ENCODE measurements at places on chromosomes 5 and 9.

- no peak for DNase-seq
Observed at GRCh38 chr5:63128018-63128417, 549.4 kb downstream of the LRRC70 start.

DNA sequence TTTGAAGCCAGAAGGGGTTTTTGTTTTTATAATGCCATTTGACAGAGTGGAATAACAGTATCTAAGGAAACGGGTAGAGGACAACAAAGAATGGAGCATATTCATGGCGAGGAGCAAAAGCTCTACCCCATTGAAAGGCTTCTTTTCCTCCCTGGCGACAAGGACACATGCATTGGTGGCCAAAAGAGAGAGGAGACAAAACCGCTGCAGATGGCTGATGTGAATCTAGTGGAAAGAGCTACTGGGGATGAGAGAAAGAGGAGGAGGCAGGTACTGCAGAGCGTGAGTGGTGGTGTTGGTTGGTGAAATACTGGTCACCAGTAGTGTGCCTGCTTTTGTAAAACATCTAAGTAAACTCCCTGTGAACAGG is 491 bp downstream of the APC start:
- peak; percentile 3 for DNase-seq

- DNase-seq: no peak
Observed at GRCh38 chr9:89311346-89312221, 589 bp downstream of the CKS2 start.

GRCh38 chr9:36249189-36249588 is 9.1 kb downstream of the GNE start:
- DNase-seq: no peak

- DNase-seq: no peak
Observed at GRCh38 chr5:76771705-76772405, 47.0 kb upstream of the F2RL1 start.

- no peak for DNase-seq
Observed at GRCh38 chr9:136099542-136099941, 4.5 kb upstream of the NACC2 start.

DNA sequence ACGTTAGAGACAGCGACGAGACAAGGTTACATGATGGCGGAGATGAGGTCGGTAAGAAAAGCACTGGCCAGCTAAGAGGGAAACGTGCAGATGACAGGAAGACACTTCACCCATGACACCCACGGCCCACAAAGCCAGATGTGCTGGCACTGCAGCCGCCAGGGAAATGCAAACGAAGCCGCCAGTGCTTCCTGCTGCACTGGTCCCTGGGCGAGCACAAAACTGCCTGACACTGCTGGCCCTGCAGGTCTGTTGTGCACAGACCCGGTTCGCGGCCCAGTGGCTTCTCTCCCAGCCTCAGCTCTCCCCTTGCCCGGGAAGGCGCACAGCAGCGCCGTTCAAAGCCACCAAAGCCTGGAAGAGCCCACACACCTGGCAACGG is 20.3 kb downstream of the QSOX2 start:
- no peak for DNase-seq

DNA sequence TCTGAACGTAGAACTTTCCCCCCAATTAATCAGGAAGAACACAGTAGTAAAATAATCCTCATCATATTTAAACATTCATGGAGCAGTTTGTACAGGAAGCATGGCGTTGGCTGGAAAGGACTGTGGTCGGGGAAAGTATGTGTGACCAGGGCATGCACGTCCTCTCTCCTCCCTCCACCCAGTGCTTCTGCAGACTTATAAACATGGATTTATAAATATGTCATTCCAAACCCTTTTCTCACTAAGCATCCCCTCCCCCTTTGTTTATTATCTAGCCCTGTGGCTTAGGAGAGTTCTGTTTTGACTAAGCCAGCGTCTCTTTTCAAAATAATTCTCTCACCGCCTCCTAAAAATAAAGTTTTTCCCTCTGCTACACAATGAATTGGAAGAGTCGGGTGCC is 70.4 kb upstream of the DAP start:
- no peak for DNase-seq

- no peak for DNase-seq
Observed at GRCh38 chr5:51392689-51393199, 9.5 kb downstream of the ISL1 start.

DNA sequence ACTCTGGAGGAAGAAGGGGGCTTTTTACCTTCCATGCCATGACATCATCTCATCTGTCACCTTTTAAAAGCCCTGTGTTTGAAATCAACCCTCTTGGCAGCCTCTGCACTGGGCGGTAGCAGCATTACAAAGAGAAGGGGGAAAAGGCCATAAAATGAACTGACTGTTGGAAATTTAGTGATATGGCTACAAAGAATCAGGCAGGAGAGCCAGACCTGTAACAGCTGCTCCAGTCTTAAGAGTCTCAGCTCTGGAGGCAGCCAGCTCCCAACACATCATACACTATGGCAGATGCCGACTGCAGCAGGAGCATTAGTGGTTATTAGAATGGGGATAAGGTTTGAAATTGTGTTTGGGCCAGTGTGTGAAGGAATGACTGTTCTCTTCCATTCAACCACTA is 257.5 kb downstream of the DMAC1 start:
- DNase-seq: no peak

DNA sequence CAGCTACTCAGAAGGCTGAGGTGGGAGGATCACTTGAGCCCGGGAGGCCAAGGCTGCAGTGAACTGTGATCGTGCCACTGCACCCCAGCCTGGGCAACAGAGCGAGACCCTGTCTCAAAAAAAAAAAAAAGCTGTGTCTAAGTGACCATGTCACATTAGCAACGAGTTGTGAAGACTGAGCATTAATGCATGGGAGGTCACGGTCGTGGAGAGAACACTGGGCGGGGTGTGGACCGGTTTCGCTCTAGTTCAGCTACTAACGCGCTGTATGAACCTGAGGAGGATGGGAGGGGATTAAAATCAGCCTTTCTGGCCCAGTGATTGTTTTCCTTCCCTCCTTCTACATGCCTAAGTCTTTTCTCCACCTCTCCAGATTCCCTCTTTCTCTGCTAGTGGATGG is 56.7 kb upstream of the CARTPT start:
- DNase-seq: no peak

DNA sequence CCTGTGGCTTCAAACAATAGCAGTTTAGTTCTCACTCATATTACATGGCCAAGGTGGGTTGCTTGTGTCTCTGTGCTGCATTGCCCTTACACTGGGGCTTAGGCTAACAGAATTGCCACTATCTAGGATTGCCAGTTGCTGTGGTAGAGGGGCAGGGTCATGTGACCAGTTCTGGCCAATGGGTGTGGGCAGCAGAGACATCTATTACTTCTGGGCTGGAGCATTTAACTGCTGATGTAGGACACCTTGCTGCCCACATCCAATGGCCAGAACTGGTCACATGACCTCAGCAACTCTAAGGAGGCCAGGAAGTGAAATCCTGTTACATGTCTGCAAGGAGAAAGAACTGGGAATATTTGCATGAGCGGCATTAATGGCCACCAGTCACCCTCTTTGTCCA is 199.3 kb downstream of the C9orf152 start:
- no peak for DNase-seq

DNA sequence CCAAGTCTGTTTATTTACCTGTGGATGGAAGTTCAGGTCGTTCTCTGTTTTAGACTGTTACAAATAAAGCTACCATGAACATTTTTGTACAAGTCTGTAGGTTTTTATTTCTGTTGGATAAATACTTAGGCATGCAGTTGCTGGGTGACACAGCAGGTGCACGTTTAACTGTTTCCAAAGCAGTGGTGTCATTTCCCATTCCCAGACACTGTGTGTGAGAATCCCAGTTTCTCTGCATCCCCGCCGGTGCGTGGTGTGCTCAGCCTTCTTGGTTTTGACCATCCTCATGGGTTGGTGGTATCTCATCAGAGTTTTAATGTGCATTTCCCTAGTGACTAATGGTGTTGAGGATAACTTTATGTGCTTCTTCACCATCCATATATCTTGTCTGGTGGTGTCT is 27.2 kb downstream of the AHRR start:
- no peak for DNase-seq

GRCh38 chr5:118253225-118254061 is 734.9 kb downstream of the DTWD2 start:
- no peak for DNase-seq

DNA sequence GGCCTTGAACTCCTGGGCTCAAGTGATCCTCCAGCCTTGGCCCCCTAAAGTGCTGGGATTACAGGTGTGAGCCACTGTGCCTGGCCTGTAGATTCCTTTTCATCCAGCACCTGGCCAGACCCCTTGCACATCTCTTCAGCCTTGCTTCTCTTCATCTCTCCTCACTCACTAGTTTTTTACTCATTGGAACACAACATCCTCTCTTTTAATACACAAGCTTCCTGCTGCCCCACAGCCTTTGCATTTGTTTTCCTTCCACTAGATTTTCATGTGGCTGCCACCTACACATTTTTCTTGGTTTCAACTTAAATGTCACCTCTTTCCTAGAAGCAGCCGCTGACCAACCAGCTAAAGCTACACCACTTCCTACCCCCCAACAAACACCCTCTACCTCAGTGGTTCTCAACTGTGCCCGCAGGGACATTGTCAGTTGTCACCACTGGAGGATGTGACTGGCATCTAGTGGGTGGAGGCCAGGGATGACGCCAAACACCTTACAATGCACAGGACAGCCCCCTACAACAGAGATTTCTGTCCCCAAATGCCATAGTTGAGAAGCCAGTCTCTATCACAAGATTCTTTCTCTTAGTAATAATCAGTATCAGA is 33.7 kb downstream of the HAVCR1 start:
- DNase-seq: peak; percentile 94

DNA sequence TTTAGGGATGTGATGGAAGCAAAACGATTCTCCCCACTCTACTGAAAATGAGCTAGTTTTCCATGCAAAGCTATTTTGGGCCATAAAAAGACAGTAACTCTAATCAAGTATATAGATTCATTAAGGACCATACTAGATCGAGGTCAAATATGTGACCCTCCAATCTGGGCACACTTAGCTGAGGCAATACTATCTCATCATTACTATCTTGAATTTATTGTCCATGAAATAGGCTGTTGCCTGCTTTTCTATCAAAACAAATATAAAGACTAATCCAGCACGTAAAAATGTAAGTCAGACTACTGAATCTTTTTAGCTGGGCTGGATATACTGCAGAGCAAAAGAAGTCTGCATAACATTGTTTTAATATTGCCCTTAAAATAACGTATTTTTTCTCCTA is 943.1 kb downstream of the NR2F1-AS1 start:
- no peak for DNase-seq

GRCh38 chr5:36230151-36230790 is 11.5 kb downstream of the NADK2 start:
- DNase-seq: no peak

GRCh38 chr5:149732324-149733128 is 2.4 kb downstream of the PPARGC1B start:
- no peak for DNase-seq

DNA sequence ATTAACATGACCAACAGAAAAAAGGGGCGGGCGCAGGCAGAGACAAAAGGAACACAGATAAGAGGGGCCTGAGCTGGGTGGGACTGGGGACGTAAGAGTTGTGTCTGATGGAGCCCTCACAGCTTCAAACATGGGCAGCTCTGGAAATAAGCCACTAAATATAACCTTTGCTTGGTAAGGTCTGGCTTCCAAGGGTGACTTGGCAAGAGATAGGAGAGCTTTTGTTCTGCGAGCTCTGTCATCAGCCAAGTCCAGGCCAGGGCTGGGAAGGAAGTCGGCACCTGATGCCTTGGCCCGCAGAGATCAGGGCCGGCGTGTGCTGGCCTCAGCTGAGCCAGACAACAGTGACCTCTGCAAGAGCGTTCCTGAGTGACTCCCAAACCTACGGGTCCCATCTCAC is 11.8 kb downstream of the TRUB2 start:
- DNase-seq: no peak

DNA sequence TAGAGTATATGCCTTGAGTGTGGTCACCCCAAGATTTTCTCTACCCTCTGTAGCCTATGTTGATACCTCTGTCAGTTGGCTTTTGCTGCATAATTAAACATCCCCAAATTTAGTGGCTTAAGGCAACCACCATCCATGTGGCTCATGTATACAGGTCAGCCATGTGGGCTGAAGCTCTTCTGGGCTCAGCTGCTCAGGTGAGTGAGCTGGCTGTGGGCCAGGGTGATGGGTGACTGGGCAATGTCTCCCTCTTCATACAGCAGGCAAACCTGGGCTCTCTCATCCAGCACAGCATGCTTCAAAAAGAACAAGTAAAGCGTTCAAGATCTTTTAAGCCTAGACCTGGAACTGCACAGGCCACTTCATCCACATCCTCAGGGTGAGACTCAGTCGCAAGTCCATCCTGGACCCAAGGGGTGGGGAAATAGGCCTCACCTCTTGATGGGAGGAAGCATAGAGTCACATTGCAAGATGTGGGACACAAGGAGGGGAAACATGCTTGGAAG is 188.2 kb upstream of the TAS2R1 start:
- no peak for DNase-seq

DNA sequence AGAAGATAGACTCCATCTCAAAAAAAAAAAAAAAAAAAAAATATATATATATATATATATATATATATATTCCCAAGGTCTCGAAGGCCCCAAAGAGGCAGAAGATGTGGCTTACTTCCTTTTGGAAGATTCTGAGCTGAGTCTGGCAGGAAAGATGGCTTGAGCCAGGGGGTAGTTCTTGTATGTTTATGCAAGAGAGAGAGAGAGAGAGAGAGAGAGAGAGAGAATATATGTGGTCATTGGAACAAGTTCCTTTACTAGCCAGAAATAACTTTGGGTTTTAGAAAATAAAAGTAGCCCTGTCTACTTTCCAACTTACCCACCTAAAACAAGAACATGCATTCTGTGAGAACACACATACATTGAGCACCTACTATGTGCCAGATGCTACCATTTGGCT is 17.6 kb downstream of the NCS1 start:
- DNase-seq: no peak

- DNase-seq: no peak
Observed at GRCh38 chr5:132667761-132668705, 5.8 kb upstream of the IL4 start.

GRCh38 chr5:130037905-130038304 is 133.6 kb downstream of the CHSY3 start:
- no peak for DNase-seq

GRCh38 chr9:77927265-77927664 is 104.3 kb downstream of the GNAQ start:
- no peak for DNase-seq

- no peak for DNase-seq
Observed at GRCh38 chr9:130463763-130464745, 19.3 kb downstream of the ASS1 start.

DNA sequence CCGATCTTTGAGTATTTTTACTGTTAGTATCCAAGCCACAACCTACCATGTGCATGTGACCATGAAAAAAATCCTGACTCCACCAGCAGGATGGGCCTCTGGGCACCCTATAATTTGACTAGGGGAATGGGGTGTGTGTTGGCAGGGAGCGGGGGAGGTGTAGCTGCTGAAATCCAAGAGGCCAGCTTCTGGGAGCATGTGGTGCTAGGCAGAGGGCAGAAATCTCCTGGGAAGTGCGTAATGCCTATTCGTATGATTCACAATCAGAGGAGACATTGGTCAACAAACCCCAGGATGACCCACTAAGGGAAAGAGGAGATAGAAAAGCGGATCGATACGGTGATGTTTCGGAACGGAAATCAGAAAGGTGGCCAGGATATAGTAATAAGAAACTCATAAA is 149.9 kb downstream of the ARSB start:
- DNase-seq: no peak
